ENCODE measurements at places on chromosomes 13 and 19.

GRCh38 chr19:41918095-41918494, 10.2 kb downstream of the ERFL start:
- DNase-seq = no peak

DNA sequence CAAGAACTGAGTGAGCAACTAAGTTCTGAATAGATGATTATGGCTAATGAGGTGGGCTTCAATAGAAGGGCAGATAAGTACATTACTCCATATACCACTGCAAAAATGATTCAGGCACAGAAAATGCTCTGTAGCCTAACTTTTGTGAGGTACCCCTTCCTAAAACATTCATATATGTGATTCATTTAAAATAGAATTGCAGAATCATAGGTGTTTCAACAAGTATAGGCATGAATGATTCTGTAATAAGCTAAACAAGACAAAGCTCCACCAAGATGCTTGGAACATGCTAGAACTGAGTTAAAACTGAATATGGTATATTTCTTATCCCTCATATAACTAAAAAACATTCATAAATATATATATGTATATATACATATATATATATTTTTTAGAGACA, 12.1 kb downstream of the KBTBD7 start:
- no peak for DNase-seq

DNA sequence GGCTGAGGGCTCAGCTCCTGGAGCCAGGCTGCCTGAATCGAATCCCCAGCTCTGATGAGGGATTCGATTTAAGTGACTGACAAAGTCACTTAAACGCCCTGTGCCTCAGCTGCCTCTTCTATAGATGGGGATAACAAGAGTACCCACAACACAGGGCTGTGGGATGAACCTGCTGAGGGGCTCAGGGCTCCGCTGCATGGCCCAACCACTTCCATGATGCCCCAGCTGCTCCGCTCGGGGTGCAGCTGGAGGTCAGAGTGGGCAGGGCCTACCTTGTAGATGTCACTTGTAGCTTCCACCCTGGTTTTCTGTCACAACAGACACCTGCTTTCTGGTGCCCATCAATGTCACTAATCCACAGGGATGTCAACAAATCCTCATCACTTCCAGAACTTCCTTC, 39.2 kb downstream of the STK24 start:
- no peak for DNase-seq

GRCh38 chr13:105463011-105463501, 1072.4 kb downstream of the EFNB2 start:
- DNase-seq = no peak

DNA sequence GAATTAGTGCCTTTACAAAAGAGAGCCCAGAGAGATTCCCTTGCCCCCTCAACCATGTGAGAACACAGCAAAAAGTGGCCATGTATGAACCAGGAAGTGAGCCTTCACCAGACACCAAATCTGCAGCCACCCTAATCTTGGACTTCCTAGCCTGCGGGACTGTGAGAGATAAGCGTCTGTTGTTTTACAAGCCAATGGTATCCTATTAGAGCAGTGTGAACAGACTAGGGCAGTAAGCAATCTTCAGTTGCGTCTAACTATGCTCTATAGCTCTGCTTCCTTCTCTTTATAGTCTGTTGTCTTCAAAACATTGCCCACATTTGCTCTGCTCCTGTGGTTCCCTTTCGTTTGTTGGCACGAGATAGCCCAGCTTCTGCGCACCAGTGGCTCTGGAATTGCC, 109.5 kb upstream of the FNDC3A start:
- DNase-seq = no peak

GRCh38 chr19:6164906-6165531, 29.6 kb downstream of the ACSBG2 start:
- DNase-seq = no peak

- no peak for DNase-seq
Measured at GRCh38 chr13:36914648-36915047, 5.4 kb downstream of the SMAD9 start.

- DNase-seq = no peak
Measured at GRCh38 chr19:44748426-44749254, at the start of gene BCL3. TSS of gene BCL3 (plus strand) at chr19:44748708. CDS start at chr19:44748791, 83 bp downstream.

- DNase-seq = no peak
Measured at GRCh38 chr19:15439078-15439799, 10.5 kb downstream of the WIZ start.

GRCh38 chr19:16303755-16304154, 20.9 kb upstream of the KLF2 start:
- DNase-seq = no peak

GRCh38 chr19:37778613-37779126, 716 bp downstream of the ZNF573 start:
- no peak for DNase-seq

DNA sequence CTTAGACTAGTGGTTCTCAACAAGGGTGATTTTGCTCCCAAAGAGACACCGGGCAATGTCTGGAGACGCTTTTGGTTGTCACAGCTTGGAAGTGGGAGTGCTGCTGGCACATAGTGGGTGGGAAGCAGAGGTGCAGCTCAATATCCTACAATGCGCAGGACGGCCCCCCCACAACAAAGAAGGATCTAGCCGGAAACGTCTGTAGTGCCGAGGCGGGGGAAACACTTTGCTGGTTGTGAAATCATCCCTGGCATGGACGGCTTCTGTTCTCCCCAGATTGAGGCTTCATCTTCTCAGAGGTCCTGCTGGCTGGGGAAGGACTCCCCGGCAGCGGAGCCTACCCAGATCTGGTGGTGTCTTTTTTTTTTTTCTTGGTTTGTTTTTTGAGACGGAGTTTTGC, 13.4 kb upstream of the SYT5 start:
- DNase-seq = no peak

DNA sequence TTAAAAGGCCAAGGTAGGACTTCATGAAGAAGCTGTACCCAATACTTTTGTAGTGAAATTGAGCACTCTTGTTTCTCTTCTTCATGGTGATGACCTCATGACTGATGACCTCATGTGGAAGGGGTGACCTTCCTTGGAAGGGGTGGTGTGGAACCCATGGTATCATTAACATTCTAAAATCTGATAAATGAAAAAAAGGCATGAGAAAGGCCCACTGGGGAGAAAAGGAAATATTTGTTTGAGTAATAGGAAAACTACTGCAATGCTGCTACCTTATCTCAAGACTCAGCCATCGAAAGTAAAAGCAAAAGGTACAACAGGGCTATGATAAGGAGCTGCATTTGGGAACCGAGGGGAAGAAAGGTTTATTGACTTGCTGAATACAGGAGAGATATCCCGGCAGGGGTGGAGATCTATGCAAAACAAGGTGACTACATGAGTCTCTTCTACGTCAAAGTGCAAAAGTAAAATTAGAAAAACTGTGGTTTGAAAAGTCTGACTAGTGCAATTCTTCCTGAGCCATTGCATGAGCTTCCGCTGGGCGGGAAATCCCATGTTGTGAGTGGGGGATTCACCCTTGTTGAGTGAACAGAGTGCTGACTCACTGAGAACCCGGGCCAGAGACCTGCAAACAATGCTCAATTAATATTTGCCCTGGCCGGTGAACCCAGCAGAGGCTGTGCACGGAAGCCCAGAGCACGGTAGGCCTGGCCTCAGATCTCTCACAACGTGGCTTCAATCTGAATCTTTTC, 138.9 kb upstream of the RFC3 start:
- DNase-seq = no peak

- DNase-seq = no peak
Measured at GRCh38 chr19:8221161-8221560, 12.0 kb downstream of the CERS4 start.
